Stimulated activated CD4-positive, alpha-beta T cell treated with anti-CD3 and anti-CD28 coated beads, Interleukin-4, amount 100 ng/mL, for 24 hours (primary cell): ENCODE measurements at places on chromosomes 7 and 10.

DNA sequence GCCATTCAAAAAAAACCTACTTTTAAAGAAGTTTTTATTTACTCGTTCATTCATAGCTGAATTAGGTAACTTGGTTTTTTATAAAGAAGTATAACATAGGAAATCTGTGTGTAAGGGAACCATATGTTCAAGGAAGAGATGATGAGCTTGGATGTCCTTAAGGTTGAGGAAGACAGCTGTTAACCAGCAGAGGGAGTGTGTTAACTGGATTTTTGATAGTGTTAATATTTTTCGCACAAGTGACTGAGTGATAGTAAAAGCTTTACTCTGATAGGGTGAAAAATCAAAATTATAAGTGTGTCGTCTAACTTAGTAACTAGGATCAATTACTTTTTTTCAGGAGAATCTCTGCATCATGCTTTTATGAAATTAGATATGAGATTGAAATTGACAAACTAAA is 134.7 kb downstream of the ARL5B start:
- DNase-seq, result no peak

DNA sequence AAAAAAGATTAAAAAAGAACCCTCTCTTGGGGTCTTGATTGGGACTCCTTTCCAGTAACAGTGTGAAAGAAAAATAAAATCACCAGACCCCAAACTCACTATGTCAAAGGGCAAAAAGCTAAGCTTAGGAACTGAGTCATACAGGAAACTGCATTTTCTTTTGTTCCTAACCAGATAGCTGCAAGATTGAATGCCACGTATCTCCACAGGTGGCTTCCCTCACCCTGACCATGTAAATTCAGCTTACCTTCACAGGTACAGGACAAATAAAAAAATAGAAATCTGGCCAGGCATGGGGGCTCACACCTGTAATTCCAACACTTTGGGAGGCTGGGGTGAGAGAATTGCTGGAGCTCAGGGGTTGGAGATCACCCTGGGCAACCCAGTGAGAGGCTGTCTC is 32.5 kb upstream of the EIF4H start:
- DNase-seq, result no peak

DNA sequence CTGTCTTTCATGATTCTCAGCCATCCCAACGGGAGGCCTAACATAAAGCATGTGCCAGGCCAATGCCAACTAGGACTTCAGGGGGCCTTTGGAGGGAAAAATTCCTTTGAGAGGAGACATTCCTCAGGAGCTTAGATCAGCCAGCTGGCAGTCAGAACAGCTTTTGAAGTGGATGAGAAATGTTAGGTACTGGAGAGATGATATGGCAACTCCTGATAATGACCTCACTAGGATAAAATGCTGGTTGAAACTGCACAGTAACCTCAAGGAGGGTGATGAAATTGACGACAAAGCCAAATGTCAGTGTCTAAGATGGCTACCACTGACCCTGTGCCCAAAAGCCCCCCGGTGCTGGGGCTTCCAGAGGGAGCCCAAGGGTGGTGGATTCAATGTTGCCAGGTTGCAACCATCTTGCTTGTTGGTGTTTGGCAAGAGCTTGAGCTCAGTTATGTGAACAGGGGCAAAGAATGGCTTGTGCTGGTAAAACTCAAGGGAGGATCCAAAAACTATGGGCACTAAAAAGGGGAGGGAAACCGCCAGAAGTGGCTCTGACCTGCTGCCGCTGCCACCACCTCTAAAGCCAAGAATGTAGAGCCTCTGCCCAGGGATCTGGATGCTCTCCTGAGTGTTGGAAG is 121.2 kb downstream of the UBE2H start:
- no peak for DNase-seq

DNA sequence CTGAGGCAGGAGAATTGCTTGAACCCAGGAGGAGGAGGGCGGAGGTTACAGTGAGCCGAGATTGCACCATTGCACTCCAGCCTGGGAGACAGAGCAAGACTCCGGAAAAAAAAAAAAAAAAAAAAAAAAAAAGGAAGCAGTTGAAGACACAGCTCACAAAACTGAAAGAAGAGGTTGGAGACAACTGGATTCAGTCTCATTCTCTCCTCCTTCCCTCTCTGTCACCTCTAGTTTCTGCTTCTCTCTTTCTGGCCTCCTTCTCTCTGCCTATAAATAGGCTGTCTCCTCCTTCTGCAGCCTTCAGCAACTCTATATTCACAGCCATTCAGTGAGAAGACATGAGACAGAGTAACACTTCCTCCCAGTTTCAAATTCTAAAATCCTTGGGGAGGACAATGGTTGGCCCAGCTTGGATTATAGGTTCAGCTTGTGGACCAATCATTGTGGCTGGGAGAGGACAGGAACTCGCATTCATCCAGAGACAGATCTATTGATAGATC is 125.6 kb upstream of the HABP2 start:
- no peak for DNase-seq

DNA sequence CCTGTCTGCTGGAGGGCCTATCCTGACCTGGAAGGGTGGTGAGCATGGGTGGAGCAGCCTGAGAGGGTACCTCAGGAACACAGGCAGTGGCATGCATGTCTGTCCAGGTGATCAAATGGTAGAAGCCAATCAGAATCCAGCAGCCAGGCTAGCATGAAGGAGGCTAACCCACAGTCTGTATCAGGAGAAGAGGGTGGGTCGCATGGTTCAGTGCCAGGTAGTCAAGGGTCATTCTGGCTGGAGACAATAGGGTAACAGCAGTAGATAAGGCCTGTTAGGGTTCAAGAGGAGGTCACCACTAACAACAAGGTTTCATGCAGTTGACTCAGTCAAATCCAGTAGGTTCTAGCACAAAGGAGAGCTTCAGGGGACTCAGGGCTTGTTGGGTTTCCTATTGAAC is 10.4 kb downstream of the ALDH18A1 start:
- DNase-seq, result no peak

DNA sequence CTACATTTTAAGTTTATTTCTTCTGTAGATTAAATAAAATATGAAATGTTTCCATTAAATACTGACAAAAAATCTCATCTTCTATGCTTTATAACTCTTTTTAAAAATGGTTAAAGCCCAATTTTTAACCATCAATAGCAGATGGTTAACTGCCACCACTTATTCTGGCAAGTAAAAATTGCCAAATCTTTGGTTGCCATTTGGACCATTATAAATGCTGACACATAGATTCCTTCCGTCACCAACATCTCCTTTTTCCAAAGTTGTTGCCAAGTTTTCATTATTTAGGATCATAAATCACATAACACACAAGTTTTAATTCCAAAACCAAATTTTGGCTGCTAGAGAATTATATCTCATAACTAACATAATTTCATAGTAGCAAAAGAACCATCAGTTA is 1614.3 kb downstream of the REEP3 start:
- no peak for DNase-seq

DNA sequence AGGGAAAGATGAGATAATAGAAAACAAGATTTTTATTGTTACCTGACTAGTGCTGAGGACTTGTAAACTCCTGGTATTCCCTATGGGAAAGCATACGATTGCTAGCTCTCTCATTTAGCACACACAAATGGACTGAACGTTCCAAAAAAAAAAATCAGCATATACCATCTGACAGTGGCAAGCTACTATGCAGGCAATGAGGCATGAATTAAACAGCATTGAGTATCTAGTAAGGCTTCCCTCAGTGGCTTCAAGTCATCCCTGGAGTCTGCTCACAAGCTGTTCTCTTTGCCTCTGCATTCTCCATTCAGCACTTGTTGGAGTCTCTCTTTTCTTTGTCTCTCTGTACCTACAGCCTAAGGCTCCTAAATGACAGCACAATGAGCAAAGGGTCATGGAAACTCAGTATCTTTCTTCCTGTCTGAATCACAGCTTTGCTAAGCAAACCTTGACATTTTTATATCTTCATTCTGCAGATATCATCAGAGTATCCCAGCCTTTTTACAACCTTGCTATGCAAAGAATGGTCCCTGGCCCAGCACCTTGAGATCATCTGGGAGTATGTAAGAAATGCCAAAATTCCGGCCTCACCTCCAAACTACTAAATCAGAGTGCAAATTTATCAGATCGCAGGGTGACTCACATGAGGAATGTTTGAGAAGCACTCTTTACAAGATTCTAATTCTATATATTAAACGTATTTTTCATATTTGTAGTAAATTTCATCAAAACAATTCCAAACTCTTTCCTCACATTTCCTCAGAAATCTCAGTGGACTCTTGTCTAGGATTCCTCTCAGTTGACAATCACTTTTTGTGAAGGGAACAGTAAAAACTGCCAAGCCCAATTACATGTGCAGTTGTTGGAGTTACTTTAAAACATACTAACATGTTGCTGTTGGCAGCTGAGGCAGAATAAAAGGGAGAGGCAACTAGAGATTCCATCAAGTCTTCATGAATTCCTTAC is 10.8 kb upstream of the LIPA start:
- DNase-seq, result no peak

DNA sequence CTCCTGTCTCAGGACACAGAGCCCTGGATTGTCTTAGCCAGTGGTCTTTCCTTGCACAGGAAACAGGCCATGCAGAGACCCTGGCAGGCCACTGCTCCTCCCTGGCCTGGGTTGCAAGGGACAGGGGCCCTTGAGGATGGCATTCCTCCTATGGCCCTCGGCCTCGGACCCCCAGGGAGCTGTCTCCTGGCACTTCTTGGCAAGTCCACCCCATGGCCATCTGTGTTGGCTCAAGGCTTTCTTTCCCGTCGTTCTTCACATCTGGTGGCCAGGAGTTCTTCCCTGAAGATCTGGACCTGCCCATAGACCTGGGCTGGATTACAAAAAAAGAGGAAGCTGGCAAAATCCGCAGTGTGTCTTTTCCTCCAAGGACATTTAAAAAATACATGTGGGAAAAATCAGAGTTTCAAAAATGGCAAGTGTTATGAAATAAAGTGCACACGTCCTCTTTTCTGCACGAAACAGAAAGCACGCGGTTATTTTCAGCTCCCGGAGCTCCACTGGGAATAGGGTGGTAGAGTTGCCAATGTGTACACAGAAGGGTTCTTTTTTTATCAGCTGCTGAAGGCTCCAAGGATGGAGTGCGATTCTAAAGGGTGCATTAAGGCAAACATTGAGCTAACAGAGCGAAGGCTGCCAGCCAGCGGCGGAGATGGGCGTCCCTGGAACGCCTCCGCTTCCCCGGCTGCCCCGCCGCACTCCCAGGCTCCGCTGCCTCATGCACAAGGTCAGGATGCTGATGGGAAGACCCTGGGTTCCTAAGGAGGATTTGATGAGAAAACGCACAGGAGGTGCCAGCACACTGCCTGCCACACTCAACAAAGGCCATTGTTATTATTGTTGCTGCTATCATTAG is 62.8 kb upstream of the FAM20C start:
- DNase-seq, result no peak

GRCh38 chr10:99532687-99533495 is at the start of gene NKX2-3:
Gene NKX2-3, plus strand, starts transcription at chr10:99532942. Its CDS starts 190 bp downstream, at chr10:99533132.
- DNase-seq, result peak; percentile 43

GRCh38 chr10:18582803-18583202 is 68.6 kb downstream of the NSUN6 start:
- DNase-seq, result no peak

DNA sequence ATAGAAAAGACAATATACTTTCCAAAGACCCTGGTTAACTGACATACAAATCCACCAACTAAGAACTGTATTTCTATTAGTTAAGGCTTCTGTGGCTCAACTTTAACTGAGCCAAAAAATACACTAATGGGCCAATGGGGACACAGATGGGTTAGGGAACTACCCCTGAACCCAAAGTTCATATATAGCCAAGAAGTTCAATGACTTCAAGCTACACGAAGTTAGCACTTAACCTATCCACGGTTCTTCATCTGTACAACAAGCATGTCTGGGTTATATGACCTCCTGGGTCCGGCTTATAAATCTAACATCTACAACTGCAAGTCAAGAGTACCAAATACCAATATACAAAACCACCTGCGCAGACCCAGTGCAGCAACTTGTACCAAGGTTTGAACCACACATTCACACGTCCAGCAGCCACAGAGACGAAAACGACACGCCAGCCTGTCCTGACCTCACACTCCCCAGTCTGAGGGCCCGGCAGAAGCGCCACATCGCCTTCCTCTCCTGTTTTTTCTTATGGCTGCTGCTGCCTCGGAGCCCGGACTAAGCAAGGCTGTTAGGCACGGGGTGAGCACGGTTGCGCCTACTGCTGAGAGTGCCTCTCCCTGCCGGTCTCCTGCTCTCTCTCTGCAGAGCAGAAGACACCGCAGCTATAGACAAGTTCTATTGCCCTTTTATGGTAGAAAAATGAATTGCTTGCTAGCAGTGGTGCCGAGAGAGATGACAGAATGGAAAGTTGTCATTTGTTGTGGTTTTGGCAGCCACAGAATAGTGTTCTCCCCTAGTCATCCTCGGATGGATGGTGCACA is 86.3 kb downstream of the RNF216 start:
- peak; percentile 75 for DNase-seq

GRCh38 chr10:127883516-127883915 is 9.2 kb downstream of the CLRN3 start:
- DNase-seq, result no peak

- no peak for DNase-seq
Measured at GRCh38 chr10:101968940-101969321, 87.0 kb downstream of the ARMH3 start.

GRCh38 chr7:516606-517456 is 2.8 kb downstream of the PDGFA start:
- DNase-seq, result peak; percentile 33
